IPS DF 6.9 (cell line): ENCODE measurements at places on chromosomes 3 and 15.

- peak; percentile 58 for DNase-seq
Measured at GRCh38 chr15:25783607-25784540, 79.3 kb downstream of the ATP10A start.

DNA sequence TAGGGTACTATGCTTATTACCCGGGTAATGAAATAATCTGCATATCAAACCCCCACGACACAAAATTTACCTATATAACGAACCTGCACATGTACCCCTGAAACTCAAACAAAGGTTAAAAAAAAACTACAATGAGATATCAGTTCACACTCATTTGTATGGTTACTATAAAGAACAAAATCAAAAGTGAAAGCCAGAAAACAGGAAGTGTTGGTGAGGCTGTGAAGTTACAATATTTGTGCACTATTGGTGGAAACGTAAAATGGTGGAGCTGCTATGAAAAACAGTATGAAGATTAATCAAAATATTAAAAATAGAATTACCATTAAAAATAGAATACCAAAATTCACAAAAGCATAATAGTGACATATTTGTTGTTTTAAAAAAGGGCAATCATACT is 128.9 kb downstream of the ZIC1 start:
- no peak for DNase-seq

DNA sequence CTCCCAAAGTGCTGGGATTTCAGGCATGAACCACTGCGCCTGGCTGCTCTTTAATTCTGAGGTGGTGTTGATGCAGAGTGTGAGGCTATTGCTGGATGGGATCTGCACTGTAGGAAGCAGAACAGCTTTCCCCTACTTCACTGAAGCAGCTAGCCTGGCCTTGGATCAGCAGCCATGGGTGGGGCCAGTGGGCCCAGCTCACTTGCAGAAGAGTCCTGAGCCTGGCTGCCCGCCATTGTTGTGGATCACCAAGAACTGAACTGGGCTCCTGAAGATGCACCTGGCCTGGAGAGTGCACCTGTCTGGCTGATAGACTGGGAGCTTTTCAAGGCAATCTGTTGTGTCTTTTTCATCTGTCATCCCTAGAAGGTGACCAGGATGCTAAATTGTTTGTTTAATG is 11.9 kb downstream of the TLNRD1 start:
- no peak for DNase-seq

GRCh38 chr3:72473156-72473555 is 375.1 kb downstream of the SHQ1 start:
- no peak for DNase-seq

GRCh38 chr3:65951836-65952505 is 86.7 kb downstream of the MAGI1 start:
- DNase-seq, result no peak

GRCh38 chr15:52439470-52439869 is 89.2 kb downstream of the MYO5A start:
- no peak for DNase-seq

DNA sequence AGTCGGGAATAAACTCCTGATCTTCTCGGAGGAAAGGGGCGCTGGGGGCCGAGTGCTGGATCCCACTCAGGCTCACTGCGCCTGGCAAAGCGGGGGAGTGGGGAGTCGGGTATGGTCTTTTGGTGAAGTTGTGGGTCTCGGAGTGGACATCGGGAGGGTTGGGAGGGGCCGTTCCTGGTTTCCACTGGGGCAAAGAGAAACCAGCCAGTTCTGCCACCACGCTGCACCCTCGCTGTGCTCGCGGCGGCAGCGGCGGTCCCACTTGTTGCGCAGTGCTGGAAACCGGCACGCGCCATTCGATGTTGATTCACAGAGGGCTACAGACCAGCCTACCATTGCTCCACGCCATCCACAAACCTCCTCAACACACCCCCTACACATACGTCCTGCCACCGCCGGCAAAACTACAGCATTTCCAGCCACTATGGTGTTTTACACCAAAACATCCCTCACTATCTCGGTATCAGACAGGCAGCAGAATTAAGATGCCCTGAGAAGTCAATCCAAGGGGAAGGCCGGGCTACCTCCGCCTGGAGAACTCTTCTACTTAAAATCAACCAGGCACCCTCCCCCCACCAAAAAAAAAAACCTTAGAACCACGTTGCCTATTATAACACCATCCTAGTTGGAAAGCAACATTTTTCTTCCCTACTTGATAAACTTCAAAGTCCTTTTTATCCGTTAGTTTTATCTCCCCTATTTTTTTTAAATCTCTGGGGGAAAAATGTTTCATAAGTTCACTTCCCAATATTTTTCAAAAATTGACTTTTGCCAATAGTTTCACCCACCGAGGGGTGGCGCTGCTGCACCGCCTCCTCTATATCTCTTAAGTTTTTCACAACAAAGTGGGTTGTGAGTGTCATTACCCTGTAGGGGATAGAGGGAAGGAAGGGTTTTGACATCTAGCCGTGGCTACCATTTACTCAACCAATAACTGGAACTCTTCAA is 3.6 kb downstream of the BCL6 start:
- DNase-seq, result no peak

- peak; percentile 31 for DNase-seq
Measured at GRCh38 chr3:179929091-179929529, 107.6 kb downstream of the PEX5L start.

- no peak for DNase-seq
Measured at GRCh38 chr3:120681506-120682038, 467 bp downstream of the HGD start.

- no peak for DNase-seq
Measured at GRCh38 chr3:44001072-44001471, 240.6 kb upstream of the TOPAZ1 start.

GRCh38 chr15:98035577-98036010 is 75.1 kb downstream of the ARRDC4 start:
- DNase-seq, result no peak
